ENCODE measurements at places on chromosomes 4 and X.

DNA sequence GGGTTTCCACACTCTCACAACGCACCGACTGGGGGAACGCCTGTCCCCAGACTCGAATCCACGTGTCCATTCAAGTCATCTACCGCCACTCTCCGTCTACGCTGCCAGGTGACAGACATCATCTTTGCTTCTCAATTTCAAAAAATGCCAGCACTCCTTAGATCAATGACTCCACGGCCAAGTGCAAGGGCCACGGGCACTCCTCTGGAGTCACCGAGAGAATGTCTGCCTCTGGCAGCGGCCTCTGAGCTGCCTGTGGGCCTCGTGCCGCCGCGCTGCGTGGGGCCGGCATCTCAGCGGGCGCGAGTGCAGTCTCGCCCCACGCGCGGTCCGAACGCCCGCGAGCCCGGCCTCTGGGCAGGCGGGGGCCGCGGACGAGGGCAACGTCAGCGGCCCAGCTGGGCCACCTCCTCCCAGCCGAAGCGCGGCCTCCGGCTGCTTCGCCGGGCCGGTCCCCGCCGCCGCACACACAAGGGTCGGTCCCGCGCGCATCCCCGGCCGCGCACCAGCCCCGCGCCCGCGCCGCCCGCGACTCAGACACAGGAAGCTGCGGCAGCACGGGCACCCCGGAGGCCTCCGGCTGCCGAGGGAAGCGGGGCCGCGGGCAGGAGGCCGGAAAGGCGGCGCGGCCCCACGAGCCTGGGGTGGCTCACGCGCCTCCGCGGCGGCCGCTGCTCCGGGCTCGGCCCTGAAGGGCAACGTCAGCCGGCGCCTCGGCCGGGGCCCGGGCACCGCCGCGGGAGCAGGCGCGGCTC is 450 bp downstream of the ACSL1 start:
- DNase-seq, result no peak

GRCh38 chr4:122746485-122746965 is 14.0 kb downstream of the BBS12 start:
- DNase-seq, result no peak

DNA sequence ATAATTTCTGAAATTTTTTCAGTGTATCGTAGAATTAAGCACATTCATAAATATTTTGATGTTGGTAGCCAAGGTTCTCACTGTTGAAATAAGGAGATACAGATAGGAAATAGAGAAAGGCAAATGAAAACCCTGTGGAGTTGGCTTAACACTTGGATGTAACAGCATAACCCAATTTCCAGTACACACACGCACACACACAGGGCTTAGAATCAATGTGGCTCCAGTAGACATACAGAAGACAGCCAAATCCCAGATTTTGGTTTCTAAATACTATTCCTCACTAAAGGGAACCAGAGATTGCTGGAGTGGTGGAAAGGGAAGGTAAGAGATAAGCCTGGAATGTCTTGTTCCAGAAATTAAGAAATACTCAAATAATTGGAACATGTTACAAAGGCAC is 54.4 kb downstream of the SMAD1 start:
- DNase-seq, result no peak

DNA sequence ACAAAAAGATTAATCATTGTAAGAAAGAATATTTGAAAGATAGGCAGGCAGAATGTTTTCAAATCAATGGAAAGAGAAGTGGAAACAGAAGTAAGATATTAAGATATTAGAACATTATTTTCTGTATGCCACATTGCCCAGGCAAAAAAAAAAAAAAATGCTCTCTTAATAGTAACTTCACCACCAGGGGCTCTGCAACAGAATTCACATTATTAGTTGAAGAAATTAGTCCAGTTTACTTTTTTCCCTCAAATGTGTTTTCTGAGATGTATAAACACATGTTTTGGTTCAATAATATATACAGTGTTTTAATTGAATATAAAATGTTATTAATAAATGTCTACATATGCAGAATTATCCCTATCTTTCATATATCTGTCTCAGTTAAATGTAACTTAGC is 78.0 kb upstream of the ADAD1 start:
- DNase-seq, result no peak

- DNase-seq, result no peak
Measured at GRCh38 chrX:1391370-1391706, 575 bp downstream of the SLC25A6 start.

DNA sequence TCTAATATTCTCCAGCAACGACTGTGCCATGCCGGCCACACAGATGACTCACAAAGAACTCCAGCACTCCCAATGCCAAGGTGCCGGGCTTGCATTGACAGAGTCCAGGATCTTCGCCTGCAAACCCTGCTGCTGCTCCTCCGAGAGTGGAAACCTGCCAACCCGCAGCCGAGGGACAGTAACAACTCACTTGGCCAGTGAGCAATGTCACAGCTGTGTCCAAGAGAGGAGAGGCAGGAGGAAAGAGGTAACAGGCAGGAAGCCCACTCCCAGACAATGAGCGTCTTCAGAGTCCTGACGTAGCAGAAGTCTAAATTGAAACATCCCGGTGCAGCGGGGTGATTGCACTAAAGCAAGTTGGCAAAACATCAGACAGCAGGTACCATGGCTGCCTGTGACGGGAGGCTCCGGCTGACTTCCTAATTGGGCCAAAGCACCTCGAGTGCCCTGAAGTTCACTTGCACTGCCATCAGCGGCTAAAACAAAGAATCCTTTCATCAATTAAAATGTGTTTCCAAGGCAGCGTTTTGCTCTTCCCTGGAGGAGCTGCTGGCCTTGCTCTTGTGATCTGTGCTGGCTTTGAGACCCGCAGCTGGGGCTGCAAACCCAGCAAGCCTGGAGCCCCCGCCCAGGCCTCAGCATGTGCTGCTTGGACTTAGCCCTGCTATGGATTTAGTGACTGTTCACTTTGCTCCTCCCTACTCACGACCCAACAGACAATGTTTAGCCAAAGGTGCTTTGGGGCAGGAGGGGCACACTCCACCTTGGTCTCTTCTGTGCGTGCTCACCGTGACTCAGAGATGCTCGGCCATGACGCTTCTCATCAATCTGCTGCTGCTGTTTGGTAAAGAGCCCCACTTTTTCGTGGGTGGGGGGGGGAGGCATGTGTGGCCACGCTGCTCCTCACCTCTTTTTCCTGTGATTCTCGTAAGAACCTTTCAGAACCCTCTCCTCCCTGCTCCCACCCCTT is 36.5 kb downstream of the DCTD start:
- DNase-seq, result no peak

GRCh38 chr4:3525532-3526430 is 6.4 kb downstream of the LRPAP1 start:
- DNase-seq, result no peak

DNA sequence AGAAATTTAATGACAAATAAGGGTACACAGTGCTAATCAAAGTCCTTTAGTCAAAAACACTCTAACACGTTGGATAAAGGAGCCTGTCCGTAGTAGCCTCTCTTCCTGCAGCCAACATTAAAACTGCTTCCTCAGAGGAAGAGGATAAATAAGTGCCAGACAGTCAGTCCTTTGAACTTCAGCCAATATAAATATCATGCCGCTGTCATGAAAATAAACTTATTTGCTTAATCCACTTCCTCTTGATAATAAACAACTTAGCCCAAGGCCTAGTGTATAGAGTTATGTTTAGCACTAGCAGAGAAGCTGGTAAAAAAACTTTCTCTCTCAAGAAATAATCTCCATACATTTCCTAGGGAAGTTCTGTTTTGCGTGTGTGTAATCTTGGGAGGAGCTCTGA is 196.7 kb downstream of the HS3ST1 start:
- no peak for DNase-seq

DNA sequence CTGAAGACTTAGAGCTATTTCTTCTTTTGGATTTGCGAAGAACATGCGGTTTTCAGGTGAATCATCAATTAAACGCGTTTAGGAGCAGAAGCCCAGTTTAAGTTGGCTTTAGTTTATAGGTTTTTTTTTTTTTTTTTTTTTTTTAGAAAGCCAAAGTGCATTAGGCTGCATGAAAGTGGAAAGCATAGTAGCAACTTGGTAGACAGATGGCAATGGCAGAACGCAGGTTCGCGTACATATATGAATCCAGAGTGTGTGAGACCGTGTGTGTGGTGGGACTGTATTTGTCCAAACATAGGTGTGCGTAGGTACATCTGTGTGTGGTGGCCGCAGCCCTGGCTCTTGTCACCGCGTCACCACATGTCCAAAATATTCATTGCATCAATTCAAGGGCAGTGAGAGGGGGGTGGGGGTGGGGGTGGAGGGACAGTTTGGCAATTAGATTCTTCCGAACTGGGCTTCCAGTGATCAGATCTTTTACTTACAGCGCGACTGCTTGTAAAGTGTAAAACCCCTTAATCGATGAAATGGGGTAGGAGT is 901 bp downstream of the JADE1 start:
- DNase-seq, result no peak

DNA sequence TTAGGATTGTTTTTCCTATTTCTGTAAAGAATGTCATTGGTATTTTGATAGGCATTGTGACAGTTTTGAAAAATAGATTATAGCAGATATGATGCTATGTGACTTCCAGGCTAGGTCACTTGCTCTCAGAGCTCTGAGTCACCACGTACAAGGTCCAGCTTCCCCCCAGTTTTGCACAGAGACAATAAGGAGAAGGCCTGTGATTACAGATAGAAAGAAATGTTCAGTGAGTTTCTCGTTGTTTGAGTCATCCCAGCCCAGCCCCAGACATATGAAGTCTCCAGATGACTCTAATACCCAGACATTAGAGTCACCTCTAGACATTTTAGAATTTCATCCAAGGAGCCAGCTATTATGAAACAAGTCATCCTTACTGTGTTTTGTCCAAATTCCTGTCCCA is 57.2 kb downstream of the MFAP3L start:
- no peak for DNase-seq

GRCh38 chrX:17860811-17861488 is at the start of gene RAI2:
Gene RAI2, minus strand, starts transcription at chrX:17861298. Its CDS starts 59,288 bp downstream, at chrX:17802010.
- no peak for DNase-seq

GRCh38 chrX:115912372-115912897 is 258.1 kb upstream of the AGTR2 start:
- DNase-seq, result no peak

DNA sequence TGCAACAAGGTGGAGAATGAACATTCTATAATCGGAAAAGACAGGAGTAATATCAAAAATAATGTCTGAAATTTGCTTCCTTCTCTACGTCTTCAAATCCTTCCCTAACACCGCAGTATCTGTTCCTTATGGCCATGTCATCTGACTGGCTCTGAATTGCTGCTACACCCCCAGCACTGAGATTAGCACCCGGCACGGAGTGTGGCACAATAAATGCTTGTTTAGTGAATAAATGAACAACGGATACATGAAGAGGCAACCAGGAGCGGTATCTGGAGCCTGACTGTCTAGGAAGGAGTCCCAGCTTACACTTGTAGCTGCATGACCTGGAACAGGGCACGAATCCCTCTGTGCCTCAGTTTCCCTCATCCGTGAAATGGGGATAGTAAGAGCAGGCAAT is 164.3 kb downstream of the AFAP1 start:
- DNase-seq, result no peak

DNA sequence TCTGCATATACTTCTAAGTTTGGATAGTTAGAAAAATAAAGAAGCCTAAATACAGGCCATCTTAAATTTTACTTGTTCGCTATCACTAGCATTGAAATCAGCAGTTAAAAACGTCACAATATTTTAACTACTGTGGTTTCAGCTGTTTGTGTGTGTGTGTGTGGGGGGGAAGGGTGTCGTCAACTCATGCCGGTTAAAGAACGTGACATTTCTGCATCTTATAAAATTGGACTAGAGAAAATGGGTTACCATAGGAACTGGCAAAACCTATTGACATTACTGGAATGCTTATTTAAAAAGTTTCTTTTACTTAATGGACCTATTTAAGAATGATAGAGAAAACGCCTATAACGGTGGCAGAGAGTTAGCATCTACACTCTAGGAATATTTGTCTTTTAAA is 1.2 kb upstream of the CNKSR2 start:
- no peak for DNase-seq

- no peak for DNase-seq
Measured at GRCh38 chr4:184688447-184688846, 38.9 kb downstream of the PRIMPOL start.

DNA sequence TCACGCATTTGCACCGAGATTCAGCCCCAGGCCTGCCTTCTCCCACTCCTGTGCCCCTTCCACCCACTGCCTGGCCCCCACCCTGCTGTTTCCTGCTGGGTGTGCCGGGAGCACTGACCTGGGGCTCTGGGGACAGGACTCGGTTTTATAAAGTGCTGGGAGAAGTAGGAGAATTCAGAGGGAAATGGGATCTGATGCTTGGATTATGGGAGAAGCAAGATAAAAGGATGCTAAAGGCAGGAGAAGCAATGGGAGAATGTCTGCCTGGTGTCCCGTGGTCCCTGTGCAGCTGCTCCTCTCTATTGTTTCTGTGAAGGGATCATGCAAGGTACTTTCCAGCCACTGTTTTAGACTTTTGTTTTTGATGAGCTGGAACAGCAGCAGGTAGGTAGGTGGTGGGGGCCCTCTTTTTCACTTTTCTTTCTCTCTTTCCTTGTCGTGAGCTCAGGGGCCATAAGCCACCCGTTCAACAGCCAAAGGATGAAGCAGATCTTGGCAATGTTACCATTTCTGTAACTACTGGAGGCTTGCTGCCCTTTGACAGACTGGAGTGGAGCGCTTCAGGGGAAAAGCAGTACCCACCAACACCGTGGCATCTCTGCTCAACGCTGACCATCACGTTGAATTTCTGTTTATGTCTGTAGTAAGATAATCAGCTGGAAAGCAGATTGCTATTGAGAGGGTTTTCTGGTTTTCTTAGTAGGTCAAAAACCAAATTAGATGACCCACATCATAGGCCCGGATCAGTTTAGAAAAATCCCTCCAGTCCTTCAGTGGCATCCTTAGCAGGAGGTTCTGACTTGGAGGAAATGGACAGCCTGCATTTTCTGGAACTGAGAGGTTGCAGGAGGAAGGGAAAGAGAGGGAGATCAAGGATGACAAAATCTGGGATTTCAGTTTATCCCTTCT is 63.8 kb upstream of the ENPP6 start:
- no peak for DNase-seq
